Heart left ventricle (tissue), 16 donors: ENCODE measurements at places on chromosomes 6 and 20.

- no peaks in the 10 kb centered on the region for H3K36me3 ChIP-seq
- no peak for DNase-seq
- H3K4me1 ChIP-seq = no peaks in the 10 kb centered on the region
- H3K27me3 ChIP-seq = no peaks in the 10 kb centered on the region
- no peak overlapping the region for H3K27ac ChIP-seq
Measured at GRCh38 chr6:153484056-153484455, 353.0 kb upstream of the RGS17 start.

GRCh38 chr6:155887421-155887820, 431.8 kb upstream of the NOX3 start:
- H3K27me3 ChIP-seq = no peaks in the 10 kb centered on the region
- no peak for DNase-seq
- H3K4me1 ChIP-seq = peaks cover 6% of the 10 kb centered on the region
- H3K27ac ChIP-seq = no peak overlapping the region
- no peaks in the 10 kb centered on the region for H3K36me3 ChIP-seq
- no peak overlapping the region for H3K4me3 ChIP-seq

GRCh38 chr6:43735642-43736199, 34.3 kb upstream of the VEGFA start:
- DNase-seq = no peak
- no peak overlapping the region for H3K27ac ChIP-seq
- no peaks in the 10 kb centered on the region for H3K36me3 ChIP-seq
- peaks cover 6% of the 10 kb centered on the region for H3K4me1 ChIP-seq

DNA sequence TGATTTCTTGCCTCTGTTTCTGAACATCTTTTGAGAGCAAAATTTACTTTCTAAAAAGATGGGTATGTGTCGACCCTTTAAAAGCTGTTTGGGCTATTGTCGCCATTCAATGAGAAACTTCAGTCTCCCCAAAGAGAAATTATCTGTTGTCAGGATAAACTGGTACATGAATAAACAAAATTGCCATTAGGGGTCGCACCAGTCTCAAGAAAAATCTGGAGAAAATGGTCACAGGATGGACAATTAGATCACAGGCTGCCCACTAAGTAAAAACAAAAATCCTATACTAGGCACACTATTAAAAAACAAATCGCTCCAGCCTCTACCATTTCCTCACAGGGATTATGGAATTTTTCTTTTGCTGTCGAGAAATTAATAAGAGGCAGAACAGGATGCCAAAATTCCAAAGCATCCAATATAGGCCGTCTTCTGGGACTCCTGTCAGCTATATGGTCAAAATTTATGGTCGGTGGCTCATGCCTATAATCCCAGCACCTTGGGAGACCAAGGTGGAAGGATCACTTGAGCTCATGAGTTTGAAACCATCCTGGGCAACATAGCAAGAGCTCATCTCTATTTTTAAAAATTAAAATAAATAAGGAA, 5.5 kb upstream of the HLA-E start:
- no peak for DNase-seq
- H3K27me3 ChIP-seq = peaks cover 32% of the 10 kb centered on the region
- H3K27ac ChIP-seq = no peak overlapping the region

- no peak for DNase-seq
- H3K4me3 ChIP-seq = no peak overlapping the region
- no peaks in the 10 kb centered on the region for H3K27me3 ChIP-seq
- no peak overlapping the region for H3K27ac ChIP-seq
- no peaks in the 10 kb centered on the region for H3K36me3 ChIP-seq
Measured at GRCh38 chr20:43750774-43751166, 24.0 kb upstream of the GTSF1L start.

DNA sequence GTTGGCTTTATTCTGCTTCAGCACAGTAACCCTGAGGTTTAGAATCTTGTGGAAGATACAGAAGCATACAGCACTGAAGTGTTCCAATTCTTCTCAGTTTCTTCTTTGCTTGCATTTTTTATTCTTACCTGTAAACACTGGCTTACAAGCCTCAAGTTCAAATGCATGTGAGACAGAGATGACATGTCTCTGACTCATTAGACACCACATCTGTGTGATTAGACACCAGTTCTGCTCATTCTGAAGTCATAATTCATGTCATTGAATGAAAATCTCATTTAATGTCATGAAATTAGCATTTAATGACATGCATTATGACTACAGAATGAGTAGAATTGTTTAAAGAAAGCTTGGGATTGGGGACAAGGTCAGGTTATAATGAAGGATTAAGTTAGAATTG, 5.8 kb downstream of the GZF1 start:
- no peak overlapping the region for H3K27ac ChIP-seq
- no peak overlapping the region for H3K4me3 ChIP-seq
- DNase-seq = no peak

DNA sequence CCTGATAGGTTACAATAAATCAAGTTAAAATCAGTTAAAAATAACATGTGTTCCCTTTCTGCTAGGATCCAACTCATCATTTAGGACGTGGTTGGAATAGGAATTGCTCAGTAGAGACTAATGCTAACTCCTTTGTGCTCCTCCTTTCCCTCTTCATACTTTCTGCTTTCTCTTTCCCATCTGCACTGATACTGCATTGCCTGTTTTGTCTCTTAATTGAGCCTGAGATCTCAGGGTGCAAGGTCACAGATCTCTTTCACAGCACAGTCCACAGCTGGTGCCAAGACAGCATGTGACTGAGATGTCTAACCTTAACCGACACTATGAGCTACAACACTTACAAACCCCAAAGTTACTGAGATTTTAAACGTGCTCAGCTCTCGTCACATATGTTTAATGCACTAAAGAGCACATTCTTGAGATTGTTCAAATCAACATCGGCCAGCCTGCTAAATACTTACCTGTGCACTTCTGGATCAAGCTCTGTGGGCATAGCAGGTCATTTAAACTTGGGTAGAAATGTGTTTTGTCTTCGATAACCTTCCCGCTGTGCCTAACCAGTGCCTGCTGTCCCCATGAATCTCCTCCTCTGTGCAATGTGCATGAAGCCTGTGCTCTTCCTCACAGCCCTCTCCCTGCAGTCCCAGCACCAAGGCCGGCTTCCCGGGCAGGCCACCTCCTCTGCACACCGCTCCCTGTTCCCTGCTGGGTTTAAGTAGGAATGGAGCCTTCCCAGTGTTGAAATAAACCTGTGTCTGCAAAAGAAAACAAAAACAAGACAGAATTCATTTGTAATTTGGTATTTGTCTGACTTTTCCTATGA, 39.6 kb upstream of the AFDN start:
- no peak overlapping the region for H3K4me3 ChIP-seq
- no peaks in the 10 kb centered on the region for H3K27me3 ChIP-seq
- no peaks in the 10 kb centered on the region for H3K4me1 ChIP-seq
- no peaks in the 10 kb centered on the region for H3K36me3 ChIP-seq

- DNase-seq = peak; percentile 90
- no peaks in the 10 kb centered on the region for H3K27me3 ChIP-seq
- H3K27ac ChIP-seq = peak within 1 kb of the TSS; percentile 100
- peaks cover 45% of the 10 kb centered on the region for H3K4me1 ChIP-seq
- no peaks in the 10 kb centered on the region for H3K36me3 ChIP-seq
Measured at GRCh38 chr6:30686009-30686907, at the start of gene PPP1R18. PPP1R18 (minus strand) TSS chr6:30686645; CDS start chr6:30686018, 627 bp downstream.

GRCh38 chr6:34973547-34974248, 84.6 kb downstream of the ANKS1A start:
- H3K4me3 ChIP-seq = no peak overlapping the region
- no peaks in the 10 kb centered on the region for H3K4me1 ChIP-seq
- H3K36me3 ChIP-seq = peaks cover 35% of the 10 kb centered on the region
- no peak overlapping the region for H3K27ac ChIP-seq
- H3K27me3 ChIP-seq = no peaks in the 10 kb centered on the region

GRCh38 chr6:134678436-134678889, 271.4 kb downstream of the ALDH8A1 start:
- no peak overlapping the region for H3K4me3 ChIP-seq
- DNase-seq = peak; percentile 64
- no peaks in the 10 kb centered on the region for H3K36me3 ChIP-seq
- H3K4me1 ChIP-seq = peaks cover 4% of the 10 kb centered on the region
- no peaks in the 10 kb centered on the region for H3K27me3 ChIP-seq

- no peaks in the 10 kb centered on the region for H3K4me1 ChIP-seq
- no peak for DNase-seq
- H3K36me3 ChIP-seq = no peaks in the 10 kb centered on the region
- peaks cover 5% of the 10 kb centered on the region for H3K27me3 ChIP-seq
- no peak overlapping the region for H3K4me3 ChIP-seq
Measured at GRCh38 chr20:39097889-39098288, 135.7 kb downstream of the DHX35 start.

DNA sequence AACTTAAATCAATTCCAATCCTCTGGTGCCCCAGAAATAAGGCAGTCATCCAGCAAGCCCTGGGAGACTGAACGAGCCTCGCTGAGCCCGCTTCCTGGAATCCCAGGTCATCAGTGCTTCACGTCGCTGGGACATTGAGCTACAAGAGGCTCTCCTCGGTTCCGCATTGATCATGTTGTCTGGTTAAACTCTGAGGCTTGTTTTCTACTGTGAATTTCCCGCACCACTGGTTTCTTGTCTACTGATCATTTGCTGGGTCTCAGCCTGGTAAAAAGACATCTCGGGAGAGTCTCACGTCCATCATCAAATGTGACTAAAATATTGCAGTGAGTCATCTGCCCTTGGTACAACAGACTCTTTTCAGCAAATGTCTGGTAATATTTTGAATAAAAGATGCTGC, 569.2 kb downstream of the QKI start:
- no peak for DNase-seq
- H3K4me1 ChIP-seq = peaks cover 5% of the 10 kb centered on the region
- no peak overlapping the region for H3K27ac ChIP-seq
- H3K36me3 ChIP-seq = no peaks in the 10 kb centered on the region
- H3K4me3 ChIP-seq = no peak overlapping the region
- H3K27me3 ChIP-seq = no peaks in the 10 kb centered on the region

- peaks cover 14% of the 10 kb centered on the region for H3K4me1 ChIP-seq
- H3K27ac ChIP-seq = no peak overlapping the region
- peaks cover 12% of the 10 kb centered on the region for H3K36me3 ChIP-seq
- H3K27me3 ChIP-seq = no peaks in the 10 kb centered on the region
Measured at GRCh38 chr20:33785503-33785902, 25.6 kb upstream of the CHMP4B start.
